ENCODE measurements at places on chromosomes 6 and 20. TPM values are rescaled to one million over a fixed set of nuclear protein-coding genes. Genes with fewer than 3 reads are reported as not detected.

The TAP1 gene
- total RNA-seq = 9.3 TPM

The HSD17B8 gene
- total RNA-seq = 15.0 TPM

The ARFGEF3 gene
- total RNA-seq = 6.1 TPM

GRCh38 chr6:144364782-144365181, 79.6 kb downstream of the UTRN start:
- DNase-seq = no peak
- peaks cover 3% of the 10 kb centered on the region for H3K36me3 ChIP-seq

- no peak overlapping the region for H3K27ac ChIP-seq
- DNase-seq = no peak
- H3K4me3 ChIP-seq = no peak overlapping the region
- no peaks in the 10 kb centered on the region for H3K27me3 ChIP-seq
These were observed 61.7 kb upstream of the SHLD1 start for GRCh38 chr20:5688431-5688972.

The ID4 gene
- total RNA-seq = 114 TPM

Data from mesothelial cell of epicardium (in vitro differentiated cells).